T-cell (primary cell): ENCODE measurements at places on chromosomes 12 and 14. TPM values are rescaled to one million over a fixed set of nuclear protein-coding genes. Genes with fewer than 3 reads are reported as not detected.
A peak's percentile ranks its signal among the peaks of the same experiment; 100 is the strongest.

- DNase-seq, result no peak
Observed at GRCh38 chr12:131088701-131089530, 135.2 kb downstream of the ADGRD1 start.

GRCh38 chr12:5523396-5524115 is 91.6 kb downstream of the NTF3 start:
- DNase-seq, result no peak

- DNase-seq, result no peak
Observed at GRCh38 chr14:87461704-87462103, 531.3 kb downstream of the GALC start.

- DNase-seq, result no peak
Observed at GRCh38 chr12:44873898-44874297, 2.2 kb downstream of the NELL2 start.

Gene HOXC4
- 0.73 TPM for total RNA-seq

- peak; percentile 82 for DNase-seq
Observed at GRCh38 chr12:47741340-47741703, 16.0 kb upstream of the ENDOU start.

- no peak for DNase-seq
Observed at GRCh38 chr12:45244561-45245343, 28.9 kb downstream of the ANO6 start.

DNA sequence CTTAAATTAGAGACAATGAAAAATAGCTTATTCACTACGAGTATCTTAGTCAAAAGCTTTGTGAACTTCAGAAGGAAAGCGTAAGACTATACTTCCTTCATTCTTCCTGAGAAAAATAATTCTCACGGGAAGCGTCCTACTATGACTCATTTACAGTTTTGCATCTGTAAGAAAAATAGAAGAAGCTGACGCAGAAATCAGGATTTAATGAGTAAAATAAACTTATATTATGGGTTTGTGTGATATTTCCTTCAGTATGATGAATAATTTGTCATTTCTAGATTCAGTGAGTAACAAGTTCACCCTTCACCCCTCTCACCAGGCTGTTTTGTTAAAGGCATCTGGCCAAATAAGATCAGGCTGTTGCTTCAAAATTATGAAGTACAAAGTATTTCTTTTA is 17.8 kb upstream of the PDE3A start:
- no peak for DNase-seq

GRCh38 chr12:2094597-2094996 is 41.8 kb downstream of the CACNA1C start:
- DNase-seq, result no peak

Gene KRT79
- not detected for total RNA-seq

DNA sequence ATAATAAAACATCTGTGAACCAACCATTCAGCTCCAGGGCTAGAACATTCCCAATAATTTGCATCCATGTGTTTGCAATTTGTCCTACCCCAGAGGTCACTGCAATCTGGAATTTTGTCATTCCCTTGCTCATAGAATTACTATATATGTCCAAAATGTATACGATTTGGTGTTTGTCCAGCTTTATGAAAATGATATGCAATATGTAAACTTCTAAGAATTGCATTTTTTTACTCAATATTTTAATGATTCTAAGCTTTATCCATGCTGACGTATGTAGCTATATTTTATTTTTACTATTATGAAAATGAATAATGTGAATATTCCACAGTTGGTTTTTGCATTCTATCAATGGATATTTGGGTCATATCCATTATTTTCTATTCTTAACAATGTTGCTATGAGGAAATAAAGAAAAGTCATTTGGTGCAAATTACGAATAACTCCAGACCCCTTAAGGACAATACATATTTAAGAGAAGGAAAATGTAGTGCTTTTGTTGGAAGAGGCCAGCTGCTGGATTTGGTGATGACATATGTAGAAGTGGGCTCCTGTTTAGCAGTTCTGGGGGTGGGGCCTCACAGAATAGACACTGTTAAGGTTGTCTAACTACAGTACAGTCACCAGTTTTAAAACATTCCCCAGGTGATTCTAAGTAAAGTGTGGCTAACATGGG is 139.4 kb downstream of the SLC38A4 start:
- no peak for DNase-seq

Gene ZFYVE26
- 31.2 TPM for total RNA-seq

DNA sequence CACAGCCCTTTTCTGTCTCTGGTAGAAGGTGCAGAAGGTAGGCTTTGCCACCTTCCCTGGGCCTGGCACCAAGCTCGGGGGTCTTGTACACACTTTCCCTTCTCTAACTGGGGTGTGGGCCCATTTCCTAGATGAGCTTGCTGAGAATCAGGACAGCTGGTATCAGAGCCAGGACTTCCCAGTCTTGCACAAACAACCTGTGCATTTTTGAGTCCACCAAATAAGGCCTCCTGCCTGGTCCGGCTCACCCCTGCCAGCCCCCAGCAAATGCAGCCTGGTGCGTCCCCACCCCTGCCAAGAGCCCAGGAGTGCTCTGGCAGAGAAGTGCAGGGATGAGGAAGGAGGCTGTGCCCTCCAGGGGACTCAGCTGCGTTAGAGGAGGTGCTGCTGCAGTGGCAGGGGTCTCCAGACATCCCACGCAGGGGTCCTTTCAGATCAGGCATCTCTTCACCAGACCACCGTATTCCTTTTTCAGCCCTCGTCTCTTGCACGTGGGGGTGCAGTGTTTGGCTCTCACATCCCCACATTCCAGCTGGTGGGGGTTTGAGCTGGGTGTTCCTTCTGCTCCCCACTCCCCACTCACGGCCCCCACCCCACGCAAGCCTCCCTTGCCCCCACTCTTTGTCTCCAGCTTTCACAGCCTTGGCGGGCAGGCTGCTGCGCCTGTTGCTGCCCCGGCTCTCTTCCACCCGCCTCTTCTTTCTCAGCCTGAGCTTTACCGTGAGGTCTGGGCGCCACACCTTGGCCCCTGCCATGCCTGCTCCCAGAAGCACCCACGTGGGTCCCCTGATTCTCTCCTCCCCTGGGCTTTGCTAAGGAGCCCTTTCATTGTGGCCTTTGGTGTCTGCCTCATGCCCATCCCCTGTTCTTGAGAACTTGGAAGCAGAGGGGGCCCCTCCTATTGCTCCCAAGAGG is 32.3 kb downstream of the MEG3 start:
- DNase-seq, result no peak

Gene MUCL1
- total RNA-seq, result not detected

GRCh38 chr14:96167224-96168148 is 37.2 kb upstream of the BDKRB2 start:
- no peak for DNase-seq

Gene TMEM132C
- total RNA-seq, result not detected

- no peak for DNase-seq
Observed at GRCh38 chr14:24377657-24378056, 9.7 kb downstream of the NFATC4 start.

Gene FGF6
- total RNA-seq, result not detected

GRCh38 chr14:61653507-61653906 is 41.8 kb upstream of the HIF1A start:
- DNase-seq, result no peak

Gene CLEC7A
- total RNA-seq, result 0.49 TPM

DNA sequence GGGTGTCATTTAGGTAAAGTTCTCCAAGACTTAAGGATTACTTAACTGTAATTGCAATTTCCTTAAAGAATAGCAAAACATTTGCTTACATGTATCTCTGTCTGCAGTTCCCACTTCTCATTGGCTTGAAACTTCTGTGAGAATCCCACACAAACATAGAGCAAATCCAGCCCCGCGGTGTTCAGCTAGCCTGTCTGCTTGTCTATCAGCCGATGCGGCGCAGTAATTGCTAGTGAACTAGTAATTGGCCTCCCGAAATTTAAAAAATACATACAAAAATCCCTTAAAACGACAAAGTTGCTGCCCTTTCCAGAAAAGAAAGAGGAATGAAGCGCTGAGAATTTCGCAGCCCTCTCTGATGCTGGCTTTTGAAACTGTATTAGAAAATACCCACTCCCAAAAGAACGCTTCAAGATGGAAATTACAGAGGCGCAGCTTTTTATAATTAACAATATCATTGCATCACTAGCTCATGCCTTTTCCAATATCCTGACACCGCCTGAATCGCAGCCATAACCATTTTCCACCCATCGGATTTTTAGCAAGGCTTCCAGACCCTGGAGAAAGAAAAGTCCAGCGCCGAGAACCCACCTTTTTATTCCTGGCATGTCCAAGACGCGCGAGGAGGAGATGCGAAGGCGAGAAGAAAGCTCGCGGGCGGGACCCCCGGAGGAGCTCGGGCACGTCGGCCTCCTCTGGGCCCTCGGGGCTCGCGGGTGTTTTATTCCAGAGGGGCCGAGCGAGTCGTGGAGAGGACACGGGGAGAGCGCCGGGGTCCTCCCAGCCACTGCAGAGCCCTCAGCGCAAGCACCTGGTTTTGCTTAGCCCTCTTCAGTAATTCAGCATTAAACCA is 646 bp downstream of the FBLN5 start:
- DNase-seq, result no peak

GRCh38 chr12:120439646-120440247 is 1.8 kb downstream of the COX6A1 start:
- DNase-seq, result peak; percentile 74

DNA sequence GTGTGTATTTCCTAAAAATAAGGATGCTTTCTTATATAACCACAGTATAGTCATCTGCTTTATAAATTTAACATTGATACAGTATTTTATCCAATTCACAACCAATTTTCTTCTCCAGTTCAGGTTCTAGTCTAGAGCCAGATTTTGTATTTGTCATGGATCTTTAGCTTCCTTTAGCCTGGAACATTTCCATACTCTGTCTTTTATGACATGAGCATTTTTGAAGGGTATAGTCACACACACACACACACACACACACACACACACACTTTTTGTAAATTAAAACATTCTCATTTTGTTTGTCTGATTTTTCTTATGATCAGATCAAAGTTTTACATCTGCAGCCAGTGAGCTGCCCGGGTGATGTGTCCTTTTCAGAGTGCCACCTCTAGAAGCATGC is 25.4 kb downstream of the CGRRF1 start:
- DNase-seq, result no peak

Gene KRT2
- 1.0 TPM for total RNA-seq

Gene PHLDA1
- total RNA-seq, result 7.1 TPM

- DNase-seq, result no peak
Observed at GRCh38 chr12:106736051-106736957, 38.2 kb upstream of the RIC8B start.

Gene BTG1
- total RNA-seq, result 515 TPM

Gene RNU4-1
- 1,482 TPM for total RNA-seq

DNA sequence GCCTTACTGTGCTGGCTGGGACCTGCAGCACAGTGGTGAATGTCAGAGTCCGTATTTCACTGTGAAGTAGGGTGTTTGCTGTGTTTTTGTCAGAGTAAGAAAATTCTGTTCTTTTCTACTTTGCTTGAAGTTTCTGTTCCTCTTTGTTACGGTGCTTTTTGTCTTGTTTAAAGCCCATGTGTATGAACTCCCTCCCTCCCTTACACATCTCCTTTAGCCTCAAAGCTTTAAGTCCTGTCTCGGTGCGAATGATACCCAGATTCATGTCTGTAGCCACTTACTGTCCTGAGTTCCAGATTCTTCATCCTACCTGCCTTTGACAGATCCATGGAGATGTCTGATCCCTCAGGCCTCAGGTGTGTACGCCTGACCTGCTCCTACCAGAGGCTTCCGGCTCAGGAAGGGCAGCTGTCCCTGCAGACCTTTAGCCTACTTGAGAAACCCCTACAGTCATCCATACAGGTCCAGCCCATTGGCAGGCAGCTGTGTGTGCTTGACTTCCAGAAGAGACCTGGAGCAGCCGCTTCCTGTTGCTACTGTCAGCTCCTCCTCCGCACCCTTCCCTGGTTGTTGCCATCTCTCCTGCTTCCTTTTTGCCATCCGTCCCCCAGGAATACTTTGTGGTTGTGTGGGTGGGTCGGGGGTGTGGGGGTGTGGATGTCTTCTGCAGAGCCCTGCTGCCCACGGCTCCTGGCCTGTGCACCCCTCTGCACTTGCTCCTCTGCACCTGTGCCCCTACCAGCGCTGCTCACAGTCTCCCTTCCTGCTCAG is 72.9 kb downstream of the DDX51 start:
- no peak for DNase-seq

GRCh38 chr14:95770777-95771176 is 56.9 kb upstream of the TCL1A start:
- DNase-seq, result no peak

DNA sequence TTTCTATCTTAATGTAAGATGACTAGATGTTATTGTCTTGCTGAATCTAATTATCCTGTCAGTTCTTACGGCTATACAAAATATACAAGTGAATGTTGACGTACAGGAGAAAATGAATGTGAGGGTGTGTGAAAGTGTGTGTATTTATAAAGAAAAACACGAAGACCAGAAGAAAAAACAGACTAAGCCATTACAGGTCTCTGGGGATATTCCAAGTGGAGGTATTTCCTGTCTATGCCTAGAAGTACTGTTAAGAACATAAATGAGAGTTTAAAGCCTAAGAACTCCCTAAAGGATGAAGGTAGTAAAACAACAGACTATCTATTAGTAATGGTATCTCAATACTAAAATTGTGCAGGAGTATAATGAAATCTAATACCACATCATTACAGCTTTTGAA is 7.6 kb downstream of the MDM1 start:
- no peak for DNase-seq

DNA sequence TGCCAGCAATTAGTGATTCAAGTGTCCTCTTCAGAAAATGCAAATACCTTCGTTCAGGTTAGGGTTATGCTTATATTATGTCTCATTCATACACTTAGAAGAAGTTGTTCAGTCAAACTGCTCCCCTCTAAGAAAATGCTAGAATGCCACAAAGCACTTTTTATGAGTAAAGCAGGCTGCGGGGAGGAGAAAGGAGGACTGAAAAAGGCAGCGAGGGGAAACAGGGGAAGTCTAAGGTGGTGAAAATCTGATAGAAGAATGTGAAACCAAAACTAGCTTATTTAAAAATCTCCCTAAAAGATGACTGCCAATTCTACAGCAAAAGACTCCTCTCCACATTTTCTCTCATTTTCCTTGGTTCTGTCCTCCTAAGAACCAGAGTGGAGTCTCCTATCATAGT is 70.1 kb downstream of the PRKD1 start:
- DNase-seq, result no peak

- DNase-seq, result no peak
Observed at GRCh38 chr12:128672428-128672827, 151.3 kb downstream of the SLC15A4 start.

Gene VWF
- 0.66 TPM for total RNA-seq

DNA sequence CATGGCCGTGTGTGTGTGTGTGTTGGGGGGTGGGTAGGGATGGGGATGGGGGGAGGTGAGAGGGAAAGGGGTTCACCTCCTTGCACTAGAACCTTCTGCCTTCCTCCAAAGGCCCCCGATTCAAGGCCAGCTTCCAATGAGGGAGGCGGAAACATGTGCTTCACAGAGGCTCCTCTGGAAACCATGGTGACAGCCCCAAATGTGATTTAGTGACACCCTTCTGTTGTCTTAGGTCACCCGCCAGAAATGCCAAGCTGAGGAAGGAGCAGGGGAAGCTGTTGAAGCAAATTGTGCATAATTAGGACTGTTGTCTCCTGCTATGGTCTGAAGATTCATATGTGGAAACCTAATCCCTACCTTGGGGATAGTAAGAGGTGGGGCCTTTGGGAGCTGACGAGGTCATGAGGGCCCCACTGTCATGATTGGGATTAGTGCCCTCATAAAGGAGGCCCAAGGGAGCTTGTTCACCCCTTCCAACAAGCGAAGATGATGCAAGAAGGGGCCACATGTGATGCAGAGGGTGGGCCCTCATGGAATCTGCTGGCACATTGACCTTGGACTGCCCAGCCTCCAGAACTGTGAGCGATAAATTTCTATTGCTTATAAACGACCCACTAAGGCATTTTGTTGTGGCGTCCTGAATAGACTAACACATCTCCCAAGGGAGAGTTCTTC is 95.2 kb downstream of the AACS start:
- no peak for DNase-seq
